ENCODE measurements at places on chromosomes 16 and 17. TPM values are rescaled to one million over a fixed set of nuclear protein-coding genes. Genes with fewer than 3 reads are reported as not detected.

DNA sequence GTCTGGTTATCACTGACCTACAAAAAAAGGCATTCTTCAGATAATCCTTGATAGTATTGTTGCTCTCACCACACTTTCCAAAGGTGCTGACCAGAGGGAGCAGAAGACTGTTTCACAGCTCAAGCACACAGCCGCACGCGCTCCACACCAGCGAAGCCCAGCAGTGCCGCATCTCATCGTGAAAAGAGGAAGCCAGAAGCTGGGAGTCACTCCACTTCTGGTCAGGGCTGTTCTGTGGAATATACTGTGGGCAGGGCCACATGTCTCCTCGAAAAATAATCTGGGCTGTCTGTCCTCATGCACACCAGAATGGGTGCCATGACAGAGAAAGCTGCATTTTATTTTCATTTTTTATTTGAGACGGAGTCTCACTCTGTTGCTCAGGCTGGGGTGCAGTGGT, 7.3 kb upstream of the PRSS36 start:
- DNase-seq = no peak

DNA sequence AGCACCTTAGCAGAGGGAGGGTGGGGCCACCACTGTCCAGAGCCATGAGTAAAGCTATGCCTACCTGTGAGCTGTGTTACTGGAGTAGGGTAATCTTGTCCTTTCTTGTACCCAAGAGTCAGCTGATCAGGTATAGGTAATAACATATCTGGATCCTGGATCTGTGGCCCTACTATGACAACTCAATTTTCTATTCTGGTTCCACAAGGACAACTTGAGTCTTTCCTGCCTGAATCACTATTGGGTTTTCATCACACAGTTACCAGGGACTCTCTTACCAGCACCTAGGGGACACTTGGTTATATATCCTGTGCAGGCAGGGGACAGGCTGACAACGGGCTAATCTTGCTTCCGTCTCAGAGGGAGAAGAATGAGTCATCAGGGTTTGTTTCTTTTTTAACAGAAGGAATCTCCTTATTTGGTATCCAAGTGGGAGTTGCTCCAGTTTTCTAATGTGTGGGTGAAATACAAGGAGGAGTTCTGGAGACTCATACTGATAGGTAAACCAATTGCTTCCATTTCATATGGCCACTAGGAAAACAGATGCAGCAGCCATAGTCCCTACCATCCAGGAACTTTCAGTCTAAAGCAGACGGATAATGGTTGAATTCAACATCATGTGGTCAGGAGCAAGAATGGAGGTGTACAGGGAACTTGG, 6.8 kb downstream of the ZNF267 start:
- DNase-seq = no peak

- DNase-seq = no peak
Measured at GRCh38 chr17:66481271-66481670, 178.9 kb downstream of the PRKCA start.

GRCh38 chr16:694863-695354, 4.7 kb upstream of the WDR24 start:
- DNase-seq = no peak

Gene EVPLL
- not detected for total RNA-seq

Gene ABCA9
- total RNA-seq = not detected

Gene ACSM2A
- total RNA-seq = 3.8 TPM

DNA sequence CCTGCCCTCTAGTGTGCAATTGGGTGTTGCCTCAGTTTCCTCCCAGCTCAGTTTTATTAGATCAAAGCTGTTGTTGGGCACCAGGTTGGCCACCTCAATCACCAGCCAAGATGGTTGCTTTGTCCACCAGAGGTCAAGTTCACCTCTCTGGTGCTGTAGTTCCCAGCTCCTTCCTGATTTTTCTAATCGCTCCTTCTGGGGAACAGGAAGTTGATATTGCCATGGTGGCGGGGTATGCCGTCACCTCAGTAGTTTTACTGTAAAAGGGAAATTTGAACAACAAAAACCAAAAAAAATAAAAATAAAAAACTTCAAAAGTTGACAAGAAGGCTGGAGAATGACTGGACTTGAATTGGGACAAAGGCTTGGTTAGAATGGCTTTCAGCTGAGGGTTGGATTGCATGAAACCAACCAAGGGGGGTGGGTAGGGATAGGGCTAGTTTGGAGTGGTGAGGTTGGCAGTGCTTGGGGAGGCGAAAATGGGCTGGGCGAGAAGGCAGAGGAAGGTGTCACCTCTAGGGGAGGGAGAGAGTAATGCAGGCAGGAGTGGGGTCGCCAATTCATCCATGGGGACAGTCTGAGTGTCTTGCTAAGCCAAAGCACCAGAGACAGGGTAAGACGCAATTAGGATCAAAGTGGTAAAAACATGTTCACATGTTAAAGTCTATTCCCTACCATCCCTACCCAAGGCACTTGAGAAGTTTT, 6.2 kb downstream of the EFNB3 start:
- DNase-seq = no peak

Gene CHRNE
- 0.44 TPM for total RNA-seq

Gene KRT39
- not detected for total RNA-seq

Gene TAC4
- not detected for total RNA-seq

Gene TEKT1
- total RNA-seq = not detected

- no peak for DNase-seq
Measured at GRCh38 chr17:6542577-6542976, 13.8 kb downstream of the PITPNM3 start.

Gene PPL
- not detected for total RNA-seq

Data from activated T-helper 2 cell treated with anti-CD3 and anti-CD28 coated beads, Interferon-gamma antibody, Interleukin-2, Interleukin-4, amounts not matched to agents 10 μg/mL and 5 μg/mL and 100 μg/mL, durations not matched to agents 14 hours and 24 hours and 36 hours (primary cell).